Stimulated activated naive CD8-positive, alpha-beta T cell treated with anti-CD3 and anti-CD28 coated beads, Interleukin-15, amount 100 ng/mL, for 72 hours (primary cell): ENCODE measurements at places on chromosomes 16 and 17.

- DNase-seq, result peak; percentile 4
These were observed 40.1 kb upstream of the RBBP6 start for GRCh38 chr16:24499193-24499814.

DNA sequence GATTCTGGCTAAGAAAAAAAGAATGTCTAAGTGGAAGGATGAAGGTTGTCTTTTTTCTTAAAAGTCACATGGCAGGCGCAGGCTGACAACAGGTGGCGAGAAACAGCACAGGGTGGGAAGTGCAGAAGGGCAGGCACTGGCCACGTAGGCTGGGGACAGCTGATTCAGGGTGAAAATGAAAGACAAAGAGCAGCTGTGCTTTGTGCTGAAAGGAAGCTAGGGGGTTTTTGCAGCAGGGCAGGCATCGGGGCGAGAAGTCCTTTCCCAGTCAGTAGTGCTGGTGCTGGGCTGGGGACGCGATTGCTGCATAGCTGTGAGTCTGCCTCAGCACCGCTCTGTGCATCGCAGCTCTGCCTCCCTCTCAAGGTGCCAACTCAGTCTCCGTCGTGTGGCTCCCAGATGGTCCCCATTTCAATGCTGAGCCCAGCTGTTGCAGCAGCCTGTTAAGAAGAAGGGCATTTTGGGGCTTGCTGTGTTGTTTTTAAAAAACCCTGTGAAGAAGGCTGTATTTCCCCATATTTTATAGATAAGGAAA, 183.1 kb upstream of the CCL2 start:
- DNase-seq, result no peak

GRCh38 chr17:82055965-82056728, 4.4 kb downstream of the GPS1 start:
- no peak for DNase-seq

- no peak for DNase-seq
These were observed 2.8 kb downstream of the NLK start for GRCh38 chr17:28045304-28045703.

GRCh38 chr17:1001640-1002411, 4.9 kb downstream of the TIMM22 start:
- DNase-seq, result no peak
